ENCODE measurements at places on chromosomes 11 and 22.

DNA sequence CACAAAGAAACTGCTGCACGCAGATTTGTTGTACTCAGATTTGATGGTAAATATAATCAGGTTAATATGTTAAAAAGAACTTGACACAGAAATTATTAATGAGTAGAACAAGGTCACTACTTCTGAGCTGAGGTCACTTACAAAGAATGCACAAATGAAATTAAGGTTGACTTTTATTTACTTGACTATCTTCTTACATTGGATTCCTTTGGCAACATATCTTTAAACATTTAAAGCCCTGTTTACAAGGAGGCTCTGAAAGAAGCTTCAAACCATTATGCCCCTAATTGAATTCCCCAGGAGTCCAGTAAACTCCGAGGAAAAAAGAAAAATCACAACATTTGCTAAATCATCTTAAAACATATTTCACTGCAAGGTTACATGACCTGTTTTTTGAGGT is 245.5 kb downstream of the SOX6 start:
- DNase-seq, result no peak

DNA sequence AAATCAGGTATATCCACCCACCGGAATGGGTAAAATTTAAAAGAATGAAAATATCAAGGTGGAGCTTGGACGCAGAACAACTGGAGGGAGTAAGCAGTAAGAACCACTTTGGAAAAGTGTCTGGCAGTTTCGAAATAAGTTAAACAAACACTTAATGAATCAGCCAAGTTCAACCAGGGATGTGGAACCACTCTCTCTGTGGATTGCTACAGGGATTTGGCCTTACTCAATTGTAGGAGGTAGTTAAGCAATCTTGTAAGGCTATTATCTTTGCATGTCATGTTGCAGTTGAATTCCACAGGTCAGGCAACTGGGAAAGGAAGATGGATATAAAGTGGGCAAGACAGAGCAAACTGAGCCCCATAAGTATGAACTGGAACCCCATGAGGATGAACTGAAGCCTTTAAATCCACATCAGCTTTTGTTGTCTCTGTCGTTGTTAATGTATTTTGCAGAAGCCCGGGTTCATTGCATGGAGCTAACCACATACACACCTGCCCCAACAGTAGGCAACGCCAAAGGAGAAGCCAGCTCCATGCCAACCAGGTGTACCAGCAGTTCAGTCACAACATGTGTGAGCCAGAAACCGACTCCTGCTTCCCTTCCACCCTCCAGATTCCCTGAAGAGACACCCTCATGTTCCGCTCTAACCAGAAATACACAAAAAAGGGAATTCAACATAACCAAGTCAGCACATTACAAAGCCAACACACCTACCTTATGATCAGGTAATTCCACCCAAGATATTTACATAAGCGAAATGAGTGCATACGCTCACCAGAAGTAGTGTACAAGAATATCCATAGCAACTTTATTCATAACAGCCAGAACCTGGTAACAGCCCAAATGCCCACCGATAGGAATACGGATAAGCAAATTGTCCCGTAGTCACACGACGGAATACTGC is 8.0 kb upstream of the SLC43A3 start:
- DNase-seq, result peak; percentile 92

DNA sequence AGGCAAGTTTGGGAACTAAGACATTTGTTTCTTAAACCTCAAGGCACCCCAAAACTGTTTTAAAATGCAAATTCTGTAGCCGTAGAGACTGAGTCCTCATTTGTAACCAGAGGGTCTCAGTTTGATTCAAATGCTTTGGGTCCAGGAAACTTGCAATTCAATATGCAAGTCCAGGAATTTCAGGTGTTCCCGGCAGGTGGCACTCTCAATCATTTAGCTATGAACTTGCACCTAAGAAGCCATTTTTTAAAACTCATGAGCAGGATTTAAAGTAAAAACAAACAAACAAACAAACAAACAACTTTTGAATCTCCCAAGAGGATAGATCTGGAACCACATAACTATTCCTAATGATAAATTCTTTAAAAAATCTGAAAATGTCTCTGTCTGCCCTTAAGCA is 8.7 kb upstream of the ABTB2 start:
- DNase-seq, result no peak

GRCh38 chr22:39293766-39294368 is 25.6 kb downstream of the RPL3 start:
- DNase-seq, result no peak

DNA sequence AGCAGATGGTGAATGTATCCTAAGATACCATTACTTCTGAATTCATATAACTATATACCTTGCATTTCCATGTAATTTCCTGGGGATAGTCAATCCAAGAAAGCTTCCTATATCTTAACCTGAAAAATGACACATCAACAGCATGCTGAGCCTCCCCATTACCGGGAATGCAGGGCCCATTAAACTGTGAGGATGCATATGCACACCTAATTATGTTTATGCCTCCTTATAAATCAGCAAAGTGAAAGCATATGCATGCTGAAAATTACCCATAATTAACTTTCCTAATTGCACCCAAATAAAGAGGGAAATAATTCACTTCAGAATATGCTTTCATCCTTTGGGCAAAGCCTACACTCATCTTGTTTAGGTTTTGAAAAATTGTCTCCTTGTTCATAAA is 663.0 kb downstream of the KCNA4 start:
- DNase-seq, result no peak

- no peak for DNase-seq
Measured at GRCh38 chr11:96338910-96339705, 3.9 kb downstream of the MAML2 start.

Measured in AG08395 (cell line).